Hepatocyte (in vitro differentiated cells): ENCODE measurements at places on chromosomes 2 and 18.
A peak's percentile ranks its signal among the peaks of the same experiment; 100 is the strongest.

- no peak overlapping the region for H3K4me3 ChIP-seq
- no peaks in the 10 kb centered on the region for H3K36me3 ChIP-seq
- DNase-seq, result no peak
- H3K27me3 ChIP-seq, result no peaks in the 10 kb centered on the region
- H3K27ac ChIP-seq, result no peak overlapping the region
- H3K4me1 ChIP-seq, result no peaks in the 10 kb centered on the region
Measured at GRCh38 chr2:10235099-10235908, 67.4 kb upstream of the HPCAL1 start.

DNA sequence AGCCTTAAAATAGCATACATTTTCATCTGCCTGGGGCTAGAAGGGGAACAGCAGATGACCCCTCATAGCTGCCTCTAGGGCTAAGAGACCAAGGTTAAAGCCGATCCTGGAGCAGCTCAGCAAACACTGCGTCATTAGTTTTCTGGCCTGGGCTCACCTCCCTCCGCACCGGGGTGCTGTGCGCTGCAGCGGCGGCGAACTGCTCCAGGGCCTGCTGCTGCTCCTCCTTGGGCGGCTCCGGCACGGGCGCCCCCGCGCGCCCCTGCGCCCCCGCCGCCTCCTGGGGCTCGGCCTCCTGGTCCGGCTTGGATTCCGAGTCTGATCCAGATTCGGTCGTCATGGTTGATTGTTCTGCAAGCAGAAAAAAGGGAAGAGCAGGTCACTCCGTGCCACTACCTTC is 55.0 kb downstream of the EPB41L3 start:
- H3K4me3 ChIP-seq, result no peak overlapping the region
- H3K36me3 ChIP-seq, result no peaks in the 10 kb centered on the region
- no peak for DNase-seq
- no peaks in the 10 kb centered on the region for H3K4me1 ChIP-seq
- no peaks in the 10 kb centered on the region for H3K27me3 ChIP-seq

DNA sequence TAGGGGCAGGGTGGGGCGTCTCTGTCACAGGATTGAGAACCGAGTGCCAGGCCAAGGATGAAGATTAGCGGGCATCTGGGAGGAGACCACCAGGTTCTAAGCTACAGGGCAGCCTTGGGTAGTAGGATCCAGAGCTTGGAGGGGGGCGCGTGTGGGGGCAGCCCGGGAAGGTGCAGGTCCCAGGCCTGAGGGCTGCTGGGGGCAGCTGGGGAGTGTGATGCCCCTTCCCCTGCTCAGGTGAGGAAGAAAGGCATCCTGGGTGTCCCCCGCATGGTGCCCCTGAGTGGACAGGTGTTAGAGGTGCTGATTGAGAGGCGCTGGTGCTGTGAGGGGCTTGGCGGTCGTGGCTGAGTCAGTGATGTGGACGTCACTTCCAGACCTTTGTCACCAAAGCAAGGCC is 33.9 kb upstream of the MBP start:
- H3K27ac ChIP-seq, result no peak overlapping the region
- DNase-seq, result no peak
- H3K4me3 ChIP-seq, result no peak overlapping the region

- no peak overlapping the region for H3K4me3 ChIP-seq
- no peak overlapping the region for H3K27ac ChIP-seq
- no peaks in the 10 kb centered on the region for H3K27me3 ChIP-seq
- no peak for DNase-seq
Measured at GRCh38 chr2:184654945-184655344, 56.6 kb downstream of the ZNF804A start.

DNA sequence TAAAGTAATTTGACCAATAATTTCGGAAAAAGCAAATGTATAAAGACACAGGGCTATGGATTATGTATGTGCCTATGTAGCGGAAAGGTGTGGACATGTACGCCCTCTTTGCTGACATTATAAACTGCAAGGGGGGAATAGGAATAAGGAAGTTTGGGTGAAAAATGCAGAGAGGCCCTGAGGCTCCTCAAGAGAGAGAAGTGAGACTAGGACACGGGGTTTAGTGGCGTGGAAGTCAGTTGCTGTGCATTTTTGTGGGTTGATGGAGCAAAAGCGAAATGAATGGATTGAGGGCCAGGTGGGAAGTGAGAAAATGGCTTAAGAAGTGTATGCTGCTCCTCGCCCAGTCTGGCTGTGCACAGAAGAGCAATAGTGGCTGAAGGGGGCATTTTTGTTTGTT is 96.2 kb upstream of the B3GNT7 start:
- H3K27me3 ChIP-seq, result no peaks in the 10 kb centered on the region
- DNase-seq, result no peak
- H3K4me3 ChIP-seq, result no peak overlapping the region
- H3K27ac ChIP-seq, result no peak overlapping the region
- no peaks in the 10 kb centered on the region for H3K36me3 ChIP-seq

GRCh38 chr2:157897106-157897971 is 21.2 kb upstream of the ACVR1 start:
- H3K27me3 ChIP-seq, result no peaks in the 10 kb centered on the region
- peaks cover 6% of the 10 kb centered on the region for H3K4me1 ChIP-seq
- H3K27ac ChIP-seq, result no peak overlapping the region
- H3K36me3 ChIP-seq, result no peaks in the 10 kb centered on the region
- H3K4me3 ChIP-seq, result no peak overlapping the region

DNA sequence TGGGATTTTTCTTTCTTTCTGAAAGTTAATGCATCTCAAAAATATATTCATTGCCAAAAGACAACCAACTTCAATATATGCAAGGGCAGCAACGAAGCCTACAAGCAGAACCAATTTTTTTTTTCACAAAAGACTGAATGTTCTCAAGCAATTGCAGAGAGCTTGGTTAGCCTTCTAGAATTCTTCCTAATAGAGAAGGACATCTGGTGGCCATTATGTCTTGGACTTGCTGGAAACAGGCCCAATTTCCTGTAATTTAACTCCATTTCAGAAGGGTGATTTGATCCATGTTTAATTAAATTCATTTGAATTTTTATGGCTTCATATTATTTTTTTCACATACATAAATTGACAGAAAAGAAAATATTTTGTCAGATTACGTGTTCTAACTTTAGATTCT is 208.0 kb downstream of the TPGS2 start:
- H3K27me3 ChIP-seq, result no peaks in the 10 kb centered on the region
- H3K4me3 ChIP-seq, result no peak overlapping the region
- H3K4me1 ChIP-seq, result no peaks in the 10 kb centered on the region
- H3K36me3 ChIP-seq, result no peaks in the 10 kb centered on the region
- DNase-seq, result no peak

GRCh38 chr2:167069855-167070254 is 181.6 kb downstream of the XIRP2 start:
- DNase-seq, result no peak
- H3K4me3 ChIP-seq, result no peak overlapping the region
- H3K4me1 ChIP-seq, result no peaks in the 10 kb centered on the region
- H3K27ac ChIP-seq, result no peak overlapping the region
- no peaks in the 10 kb centered on the region for H3K27me3 ChIP-seq
- no peaks in the 10 kb centered on the region for H3K36me3 ChIP-seq

DNA sequence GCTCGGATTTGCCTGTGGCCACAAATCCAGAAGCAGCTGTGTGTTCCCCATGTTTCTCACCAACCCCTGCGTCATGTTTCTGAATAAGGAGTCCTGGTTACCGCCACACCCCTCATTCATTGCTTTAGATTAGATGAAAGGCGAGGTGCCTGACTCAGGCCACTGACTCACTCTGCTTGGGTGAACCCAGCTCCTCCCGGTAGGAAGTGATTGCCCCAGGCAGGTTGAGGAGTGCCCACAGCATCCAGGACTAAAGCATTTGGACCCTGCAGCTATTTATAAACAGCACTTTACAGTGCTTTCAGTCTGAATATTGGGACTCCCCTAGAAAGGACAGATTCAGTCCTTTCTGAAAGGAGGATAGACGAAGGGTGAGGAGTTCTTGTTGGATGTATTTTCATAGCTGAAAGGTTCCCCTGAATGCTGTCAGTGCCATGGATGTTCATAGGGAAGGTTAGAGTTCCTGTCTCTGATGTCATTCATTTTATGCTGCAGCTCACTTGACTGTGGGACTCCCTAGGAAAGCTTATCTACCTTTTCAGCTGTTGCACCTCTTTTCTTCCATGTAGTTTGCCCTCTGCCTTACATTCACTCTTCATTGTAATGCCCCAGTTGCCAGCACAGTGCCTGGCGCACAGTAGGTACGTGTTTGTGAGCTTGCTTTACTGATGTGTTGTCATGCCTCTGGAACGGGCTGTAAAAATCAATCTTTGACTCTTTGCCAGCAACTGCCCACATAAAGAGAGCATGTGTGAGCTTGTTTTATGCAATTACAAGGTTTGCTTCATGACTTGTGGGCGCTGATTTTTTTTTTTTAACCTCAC is 14.9 kb downstream of the ITGA6 start:
- no peak overlapping the region for H3K4me3 ChIP-seq
- no peaks in the 10 kb centered on the region for H3K36me3 ChIP-seq
- peak overlapping the region; percentile 87 for H3K27ac ChIP-seq
- H3K4me1 ChIP-seq, result peaks cover 7% of the 10 kb centered on the region
- H3K27me3 ChIP-seq, result no peaks in the 10 kb centered on the region
- DNase-seq, result peak; percentile 90

GRCh38 chr2:223723954-223724411 is 113.4 kb downstream of the AP1S3 start:
- H3K27me3 ChIP-seq, result no peaks in the 10 kb centered on the region
- peaks cover 14% of the 10 kb centered on the region for H3K4me1 ChIP-seq
- H3K4me3 ChIP-seq, result no peak overlapping the region

- no peaks in the 10 kb centered on the region for H3K36me3 ChIP-seq
- H3K4me3 ChIP-seq, result no peak overlapping the region
- H3K27ac ChIP-seq, result no peak overlapping the region
- no peak for DNase-seq
Measured at GRCh38 chr18:58150772-58151171, 106.7 kb downstream of the NEDD4L start.

GRCh38 chr2:105582952-105583660 is 161.6 kb upstream of the NCK2 start:
- H3K27ac ChIP-seq, result peak overlapping the region; percentile 98
- H3K4me3 ChIP-seq, result no peak overlapping the region
- DNase-seq, result peak; percentile 76
- H3K4me1 ChIP-seq, result peaks cover 37% of the 10 kb centered on the region
- no peaks in the 10 kb centered on the region for H3K27me3 ChIP-seq

DNA sequence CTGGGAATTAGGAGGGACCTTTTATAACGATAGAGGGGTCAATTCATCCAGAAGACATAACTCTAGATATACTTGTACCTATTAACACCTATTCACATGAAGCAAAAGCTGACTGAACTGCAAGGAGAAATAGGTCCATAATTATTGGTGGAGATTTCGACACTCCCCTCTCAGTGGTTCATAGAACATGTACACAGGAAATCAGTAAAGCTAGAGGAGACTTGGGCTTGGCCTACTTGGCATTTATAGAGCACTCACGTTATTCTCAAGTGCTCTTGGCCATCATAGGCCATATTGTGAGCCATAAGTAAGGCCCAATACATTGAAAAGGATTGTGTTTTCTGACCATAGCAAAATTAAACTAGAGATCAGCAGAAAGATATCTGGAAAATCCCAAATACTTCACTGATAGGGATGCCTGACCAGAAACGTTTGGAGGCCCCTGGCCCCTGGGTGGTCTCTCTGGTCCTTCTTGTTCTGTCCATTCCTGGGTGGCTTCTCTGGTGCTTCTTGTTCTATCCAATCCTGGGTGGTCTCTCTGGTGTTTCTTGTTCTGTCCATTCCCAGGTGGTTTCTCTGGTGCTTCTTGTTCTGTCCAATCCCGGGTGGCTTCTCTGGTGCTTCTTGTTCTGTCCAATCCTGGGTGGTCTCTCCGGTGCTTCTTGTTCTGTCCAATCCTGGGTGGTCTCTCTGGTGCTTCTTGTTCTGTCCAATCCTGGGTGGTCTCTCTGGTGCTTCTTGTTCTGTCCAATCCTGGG is 49.0 kb downstream of the SNED1 start:
- H3K4me3 ChIP-seq, result no peak overlapping the region
- H3K36me3 ChIP-seq, result no peaks in the 10 kb centered on the region
- H3K27ac ChIP-seq, result no peak overlapping the region
- H3K4me1 ChIP-seq, result no peaks in the 10 kb centered on the region
- DNase-seq, result no peak

DNA sequence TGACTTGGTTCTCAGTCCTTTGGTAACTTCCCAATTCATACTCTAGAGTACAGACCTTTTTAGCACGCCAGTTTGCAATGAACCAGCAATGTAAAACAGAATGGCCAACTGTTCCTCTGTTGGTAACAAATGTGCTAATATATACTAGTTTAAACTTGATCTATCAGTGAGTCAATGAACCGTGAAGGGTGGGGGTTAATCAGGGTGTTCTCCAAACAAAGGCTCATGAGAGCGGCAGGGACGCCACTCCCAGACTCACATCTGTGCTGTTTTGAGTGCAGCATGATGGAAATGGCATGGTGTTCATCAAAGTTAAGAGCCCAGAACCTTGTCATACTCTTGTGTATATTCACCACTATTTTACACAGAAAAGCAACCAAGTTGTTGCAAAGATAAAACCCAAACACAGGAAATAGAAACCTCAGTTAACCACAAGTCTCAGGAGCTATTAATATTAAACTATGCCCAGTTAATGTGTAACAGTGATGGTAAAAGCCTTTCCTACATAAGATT is 70.3 kb downstream of the CERKL start:
- H3K27ac ChIP-seq, result peak overlapping the region; percentile 47
- no peaks in the 10 kb centered on the region for H3K4me1 ChIP-seq
- no peaks in the 10 kb centered on the region for H3K36me3 ChIP-seq
- no peaks in the 10 kb centered on the region for H3K27me3 ChIP-seq

DNA sequence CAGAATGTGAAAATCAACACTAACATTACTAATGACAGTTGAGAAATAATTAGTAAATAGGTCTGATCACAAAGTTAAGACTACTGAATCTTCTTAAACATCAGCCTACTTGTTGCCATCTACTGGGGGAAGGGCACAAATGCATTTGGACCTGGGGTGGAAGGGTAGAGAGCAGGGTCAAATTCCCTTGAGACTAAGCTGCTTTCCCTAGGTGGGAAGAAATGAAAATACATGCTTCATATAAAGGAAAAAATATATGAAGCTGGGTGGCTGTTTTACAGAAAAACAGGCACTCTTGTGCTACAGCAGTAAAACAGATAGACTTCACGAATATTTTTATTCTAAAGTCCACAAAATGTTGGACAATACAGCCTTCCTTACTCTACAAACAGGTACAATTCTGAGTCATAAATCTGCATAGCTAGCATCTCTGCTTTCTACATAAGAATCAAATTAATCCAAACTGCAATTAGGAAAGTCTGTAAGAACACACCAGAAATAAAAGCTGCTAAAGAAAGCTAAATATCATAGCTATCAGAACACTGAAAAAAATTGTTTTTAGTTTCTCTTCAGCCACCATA is 10.9 kb downstream of the TRIP12 start:
- peak; percentile 11 for DNase-seq
- H3K27ac ChIP-seq, result peak overlapping the region; percentile 36
- H3K4me3 ChIP-seq, result no peak overlapping the region
- H3K36me3 ChIP-seq, result no peaks in the 10 kb centered on the region
- H3K27me3 ChIP-seq, result no peaks in the 10 kb centered on the region
- H3K4me1 ChIP-seq, result no peaks in the 10 kb centered on the region
